Mesenteric fat pad (tissue), 1 donor: ENCODE measurements at places on chromosomes 13 and 19.

- DNase-seq, result no peak
Observed at GRCh38 chr19:52206481-52206880, 16.6 kb downstream of the PPP2R1A start.

DNA sequence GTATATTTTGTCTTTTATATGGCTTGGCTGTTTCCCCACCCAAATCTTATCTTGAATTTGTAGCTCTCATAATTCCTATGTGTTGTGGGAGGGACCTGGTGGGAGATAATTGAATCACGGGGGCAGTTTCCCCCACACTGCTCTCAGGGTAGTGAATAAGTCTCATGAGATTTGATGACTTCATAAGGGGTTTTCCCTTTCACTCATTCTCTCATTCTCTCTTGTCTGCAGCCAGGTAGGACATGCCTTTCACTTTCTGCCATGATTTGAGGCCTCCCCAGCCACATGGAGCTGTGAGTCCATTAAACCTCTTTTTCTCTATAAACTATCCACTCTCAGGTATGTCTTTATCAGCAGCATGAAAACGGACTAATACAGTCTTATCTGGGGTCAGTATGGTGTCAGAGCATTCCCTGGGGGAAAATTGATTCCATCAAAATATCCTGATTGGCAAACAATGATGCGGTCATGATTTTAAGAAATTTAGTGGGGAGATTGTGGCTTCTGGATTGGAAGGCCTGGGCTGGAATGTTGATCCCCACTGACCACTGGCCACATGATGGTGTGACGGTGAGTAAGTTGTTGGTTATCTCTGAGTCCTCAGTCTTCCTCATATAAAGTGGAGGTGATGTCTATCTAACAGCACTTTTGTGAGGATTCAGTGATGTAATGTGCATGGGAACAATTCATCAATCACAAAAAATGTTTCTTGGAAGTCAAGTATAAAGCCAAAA lies 27.5 kb upstream of the ANKRD10 start:
- DNase-seq, result peak; percentile 6

DNA sequence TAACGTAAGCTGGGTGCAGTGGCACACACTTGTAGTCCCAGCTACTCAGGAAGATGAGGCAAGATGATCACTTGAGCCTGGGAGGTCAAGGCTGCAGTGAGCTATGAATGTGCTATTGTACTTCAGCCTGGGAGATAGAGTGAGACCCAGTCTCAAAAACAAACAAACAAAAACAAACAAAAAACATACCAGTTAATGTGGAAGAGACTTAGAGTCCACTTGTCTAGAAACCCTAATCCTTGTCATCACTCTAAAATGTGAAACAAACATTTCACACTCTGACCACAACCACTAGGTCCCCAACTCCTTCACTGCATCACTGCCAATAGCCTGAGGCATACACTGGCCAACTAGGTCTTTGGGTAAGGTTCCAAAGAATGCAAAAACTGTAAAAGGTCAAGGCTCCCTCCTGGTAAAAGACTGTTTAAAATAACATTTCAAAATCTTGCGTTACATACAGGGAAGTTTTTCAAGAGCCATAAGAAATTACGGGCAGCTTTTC lies 28.6 kb upstream of the CYP2B6 start:
- DNase-seq, result no peak

DNA sequence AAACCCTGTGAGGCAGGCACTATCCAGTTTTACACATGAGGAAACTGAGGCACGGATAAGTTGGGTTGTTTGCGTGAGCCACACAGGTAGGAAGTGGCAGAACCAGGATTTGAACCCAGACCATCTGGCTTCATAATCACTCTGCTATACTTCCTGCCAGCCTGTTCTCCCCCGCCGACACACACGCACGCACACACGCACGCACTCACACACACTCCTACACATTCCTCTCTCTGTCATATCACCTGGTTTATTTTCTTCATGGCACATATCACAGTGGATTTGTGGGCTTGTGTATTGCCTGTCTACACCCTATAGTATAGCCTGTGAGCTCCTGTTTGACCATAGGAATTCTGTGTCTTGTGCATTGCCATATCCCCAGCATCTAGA lies 140.0 kb downstream of the SIPA1L3 start:
- DNase-seq, result no peak

DNA sequence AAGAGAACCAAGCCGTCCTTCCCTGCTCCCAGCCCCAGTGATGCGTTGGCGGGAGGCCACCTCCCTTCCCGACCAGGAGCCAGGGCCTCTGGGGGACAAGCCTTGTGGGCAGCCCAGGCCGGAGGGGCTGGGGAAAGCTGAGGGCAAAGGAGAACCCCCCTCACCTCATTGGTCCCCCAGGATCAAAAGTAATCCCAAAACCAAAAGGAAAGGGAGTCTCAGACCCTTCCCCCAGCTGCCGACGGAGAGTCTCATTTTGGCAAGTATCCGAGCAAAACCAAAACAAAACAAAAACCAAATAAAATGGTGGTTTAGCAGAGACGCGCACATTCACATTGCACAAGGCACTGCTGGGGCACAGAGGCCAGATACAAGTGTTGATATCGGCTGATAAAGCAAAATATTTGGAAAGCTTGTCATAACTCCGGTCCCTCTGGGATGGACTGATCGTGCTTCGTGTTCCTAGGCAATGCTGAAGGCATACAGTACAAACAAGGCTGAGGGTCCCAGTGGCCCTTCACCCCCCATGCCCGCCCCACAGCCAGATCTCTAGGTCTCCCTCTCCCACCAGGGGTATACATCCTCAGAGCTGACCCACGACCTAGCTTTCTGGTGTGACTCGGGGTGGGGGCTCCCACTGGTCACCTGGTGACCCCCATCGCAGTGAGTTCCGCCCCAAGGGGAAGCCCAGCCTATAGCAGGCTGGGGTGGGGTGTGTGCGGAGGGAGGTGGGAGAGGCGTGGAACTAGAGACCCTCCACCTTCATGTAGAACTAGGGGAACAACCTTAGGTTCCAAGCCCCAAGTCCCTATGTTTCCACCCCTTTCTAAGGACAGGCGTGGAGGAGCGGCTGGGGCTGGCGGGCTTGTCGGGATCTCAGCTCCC lies 2.1 kb downstream of the CEBPA start:
- DNase-seq, result peak; percentile 87

- DNase-seq, result no peak
Observed at GRCh38 chr13:45662162-45662561, 40.0 kb upstream of the CBY2 start.

DNA sequence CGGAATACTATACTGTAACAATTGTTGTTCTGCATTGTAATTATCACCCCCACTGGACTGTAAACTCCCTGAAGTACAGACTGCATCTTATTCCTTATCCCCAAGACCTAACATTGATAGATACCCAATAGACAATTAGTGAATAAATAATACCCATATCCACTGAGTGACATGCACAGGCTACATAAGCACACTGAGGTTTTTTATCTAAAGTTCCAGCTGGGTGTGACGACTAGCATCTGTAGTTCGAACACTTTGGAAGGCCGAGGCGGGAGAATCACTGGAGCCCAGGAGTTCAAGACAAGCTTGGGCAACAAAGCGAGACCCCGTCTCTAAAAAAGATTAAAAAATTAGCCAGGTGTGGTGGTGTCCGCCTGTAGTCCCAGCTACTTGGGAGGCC lies 2.5 kb downstream of the KPNA3 start:
- DNase-seq, result no peak

- DNase-seq, result no peak
Observed at GRCh38 chr19:1837625-1838105, 10.6 kb downstream of the REXO1 start.

DNA sequence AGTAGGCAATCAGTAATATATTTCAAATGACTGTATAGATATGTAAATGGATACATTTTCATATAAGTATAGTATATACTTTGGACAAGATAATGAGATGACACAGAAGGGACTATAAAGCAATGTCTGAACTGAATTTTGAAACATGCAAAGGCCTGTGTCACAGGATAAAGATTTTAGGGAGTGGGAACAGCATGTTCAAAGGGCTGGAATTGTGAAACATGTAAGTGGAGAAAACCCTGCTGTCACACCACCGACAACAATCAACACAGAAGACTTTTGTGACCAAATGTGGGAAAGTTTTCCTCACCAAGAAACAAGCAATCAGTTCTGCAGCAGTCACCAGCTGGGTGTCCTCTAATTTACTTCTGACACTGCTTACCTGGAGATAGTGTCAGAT lies 42.9 kb downstream of the LPAR6 start:
- DNase-seq, result no peak

DNA sequence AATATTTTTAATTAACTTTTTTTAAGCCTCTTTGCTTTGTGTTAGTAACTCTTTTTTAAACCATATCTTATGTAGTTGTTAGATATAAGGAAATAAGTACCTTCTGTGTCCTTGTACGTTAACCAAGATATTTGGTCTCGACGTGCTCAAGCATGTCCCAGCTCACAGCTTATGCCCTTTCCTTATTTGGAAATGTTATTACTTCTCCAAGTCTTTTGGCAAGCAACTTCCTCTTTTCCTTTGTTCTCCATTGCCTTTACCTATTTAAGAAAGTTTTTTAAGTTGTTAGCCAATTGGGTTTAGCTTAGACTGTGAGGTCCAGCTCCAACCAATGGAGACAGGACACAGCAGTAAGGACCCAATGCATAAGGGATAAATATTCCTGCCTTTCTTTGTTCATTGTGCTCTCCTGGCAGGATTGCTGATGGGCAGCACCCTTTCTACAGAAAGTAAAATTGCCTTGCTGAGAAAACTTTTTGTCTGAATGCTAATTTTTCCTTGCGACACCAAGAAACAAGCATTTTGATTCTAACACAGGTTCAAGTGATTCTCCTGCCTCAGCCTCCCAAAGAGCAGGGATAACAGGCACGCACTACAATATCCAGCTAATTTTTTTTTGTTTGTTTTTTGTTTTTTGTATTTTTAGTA lies 5.2 kb downstream of the DKKL1 start:
- no peak for DNase-seq

DNA sequence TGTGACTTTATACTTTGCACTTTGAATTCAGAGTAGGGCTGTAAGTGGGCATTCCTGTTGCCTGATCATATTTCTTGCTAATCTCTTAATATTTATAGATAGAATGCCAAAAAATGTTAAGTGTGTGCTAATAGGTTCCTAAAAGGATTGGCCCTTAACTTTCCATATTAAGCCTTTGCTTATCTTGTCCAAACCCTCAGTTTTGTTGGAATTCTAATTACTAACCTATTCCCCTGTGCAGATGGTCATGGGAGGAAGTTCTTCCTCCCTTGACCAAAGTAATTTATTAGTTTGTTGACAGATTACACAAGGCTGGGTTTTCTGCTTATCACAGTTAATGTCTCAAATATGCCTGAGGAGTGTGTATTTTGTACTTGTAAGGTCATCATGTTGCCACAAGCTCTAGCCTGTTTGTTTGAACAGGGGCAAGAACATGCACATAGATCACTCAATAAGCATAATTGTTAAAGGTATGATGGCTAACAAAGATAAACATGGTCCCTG lies 541.1 kb upstream of the SPRY2 start:
- no peak for DNase-seq

- DNase-seq, result no peak
Observed at GRCh38 chr13:114048443-114048842, 74.6 kb upstream of the C13orf46 start.

DNA sequence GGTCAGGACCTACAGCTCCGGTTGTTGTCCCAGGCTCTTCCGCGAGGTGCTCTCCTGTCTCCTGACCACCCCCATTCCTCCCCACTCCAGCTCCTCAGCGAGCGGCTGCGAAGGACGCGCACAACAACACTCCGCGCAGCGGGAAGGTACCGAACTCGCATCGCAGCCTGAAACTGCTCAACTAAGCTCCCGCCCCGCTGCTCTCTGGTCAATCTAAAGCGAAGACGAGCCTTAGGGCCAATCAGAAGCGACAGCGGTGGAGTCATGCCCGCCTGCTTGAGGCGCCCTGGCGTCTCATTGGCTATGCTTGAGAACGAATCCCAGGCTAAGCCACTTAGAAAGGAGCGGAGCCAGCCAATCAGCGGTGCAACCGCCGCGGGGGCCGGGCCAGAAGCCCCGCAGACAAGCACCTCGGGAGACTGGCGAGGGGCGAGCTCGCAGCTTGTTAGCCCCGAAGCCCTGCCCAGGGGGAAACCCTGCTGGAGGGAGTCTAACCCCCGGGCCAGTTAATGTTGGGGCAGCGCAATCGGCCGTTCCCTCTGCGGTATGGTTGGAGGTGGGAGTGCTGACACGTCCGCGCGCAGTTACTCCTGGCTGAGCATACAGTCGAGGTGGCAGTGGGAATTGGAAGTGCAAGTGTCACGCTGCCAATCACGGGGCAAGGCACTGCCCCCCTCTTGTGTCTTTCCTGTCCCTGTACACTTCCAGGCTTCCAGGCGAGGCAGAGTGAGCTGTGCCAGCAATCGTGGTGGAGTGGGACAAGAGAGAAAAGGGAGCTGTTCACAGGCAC lies 1.9 kb upstream of the ZBTB32 start:
- peak; percentile 95 for DNase-seq

DNA sequence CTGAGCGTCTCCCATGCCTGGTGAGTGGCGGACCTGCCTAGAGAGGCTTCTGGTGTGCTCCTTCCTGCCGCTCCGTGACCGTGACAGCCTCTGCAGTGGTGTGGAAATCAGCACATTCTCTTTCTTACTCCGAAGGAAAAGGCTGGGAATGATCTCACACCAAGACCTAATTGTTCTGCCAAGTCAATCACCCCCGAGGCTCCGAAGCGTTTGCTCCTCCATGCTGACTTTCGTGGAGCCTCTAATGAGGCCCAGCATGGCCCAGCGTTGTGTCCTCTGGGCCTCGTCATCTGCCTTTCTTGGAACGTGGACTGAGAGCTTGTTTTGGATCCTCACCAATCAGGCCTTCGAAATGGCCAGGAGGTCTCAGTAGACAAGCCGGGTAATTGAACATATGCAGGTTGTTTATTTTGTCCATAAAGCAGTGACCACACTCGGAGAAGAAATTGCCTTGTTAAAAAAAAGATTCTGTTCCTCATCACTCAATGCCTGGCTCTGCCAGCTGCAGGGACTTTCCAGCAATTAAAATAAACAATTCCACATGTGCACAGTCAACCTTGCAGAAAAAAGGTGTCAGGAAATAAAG lies 107.1 kb downstream of the UBL3 start:
- DNase-seq, result no peak

GRCh38 chr13:24042710-24043440 lies 117.6 kb upstream of the SPATA13 start:
- no peak for DNase-seq

- DNase-seq, result no peak
Observed at GRCh38 chr13:100630555-100630954, 42.0 kb upstream of the GGACT start.

GRCh38 chr13:23021906-23022305 lies 158.9 kb upstream of the SGCG start:
- no peak for DNase-seq

DNA sequence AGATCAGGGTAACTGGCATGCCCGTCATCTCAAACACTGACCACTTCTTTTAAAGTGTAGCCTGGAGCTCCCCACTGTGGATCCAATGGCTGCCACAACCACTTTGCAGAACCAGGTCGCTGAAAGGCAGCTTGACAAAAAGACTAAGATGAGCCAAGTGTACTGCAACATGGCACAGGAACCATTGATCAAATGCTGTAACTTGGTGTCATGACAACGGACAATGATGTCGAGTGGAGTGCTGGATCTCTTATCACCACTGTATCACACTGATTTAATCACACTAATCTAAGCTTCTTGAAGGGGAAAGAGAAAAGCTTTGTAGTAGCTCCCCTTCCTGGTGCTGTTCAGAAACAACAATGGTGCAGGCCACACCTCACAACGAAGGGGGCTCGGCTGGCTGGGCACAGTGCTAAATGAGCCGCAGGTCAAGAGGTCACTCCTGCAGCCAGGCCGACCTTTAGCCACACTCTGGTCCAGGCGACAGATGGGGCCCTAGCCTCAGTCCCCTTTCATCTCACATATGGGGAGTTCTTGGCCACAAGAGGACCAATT lies 2.2 kb upstream of the TNFRSF19 start:
- no peak for DNase-seq
